CD8-positive, alpha-beta memory T cell (primary cell): ENCODE measurements at places on chromosomes 12 and 14. TPM values are rescaled to one million over a fixed set of nuclear protein-coding genes. Genes with fewer than 3 reads are reported as not detected.

DNA sequence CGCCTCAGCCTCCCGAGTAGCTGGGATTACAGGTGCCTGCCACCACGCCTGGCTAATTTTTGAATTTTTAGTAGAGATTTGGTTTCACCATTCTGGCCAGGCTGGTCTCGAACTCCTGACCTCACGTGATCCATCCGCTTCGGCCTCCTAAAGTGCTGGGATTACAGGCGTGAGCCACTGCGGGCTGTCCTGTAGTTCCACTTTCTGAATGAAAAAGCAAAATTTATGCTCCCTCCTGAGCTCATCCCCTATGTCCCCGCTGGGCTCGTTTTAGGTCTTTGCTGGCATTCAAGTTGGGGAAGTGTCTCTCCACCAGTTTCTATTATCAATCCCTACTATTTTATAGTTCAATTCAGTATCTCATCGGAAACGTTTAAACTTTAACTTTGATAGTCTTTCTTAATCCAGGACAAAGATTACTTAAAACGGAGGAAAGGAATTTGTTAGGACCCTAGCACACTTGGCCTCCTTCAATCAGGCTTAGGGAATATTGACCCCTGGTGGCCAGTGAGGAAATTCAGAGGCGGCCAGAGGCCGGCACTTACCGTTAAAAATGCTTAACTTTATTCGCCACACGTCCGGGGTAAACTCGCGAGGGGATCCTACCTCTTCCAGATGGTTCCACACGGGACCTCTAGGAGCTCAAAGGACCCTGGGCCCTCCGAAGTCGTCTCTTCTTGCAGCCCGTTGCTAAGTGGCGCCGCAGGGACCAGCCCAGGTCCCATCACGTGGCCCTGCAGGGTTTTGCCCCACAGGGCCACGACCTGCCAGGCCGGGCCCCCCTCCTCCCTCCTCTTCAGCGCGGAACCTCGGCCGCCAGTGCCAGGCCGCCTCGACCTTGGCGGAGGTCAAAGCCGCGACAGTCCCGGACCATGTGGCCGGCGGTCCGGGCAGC, 11.4 kb upstream of the DNAL1 start:
- peak; percentile 30 for DNase-seq
- peaks cover 5% of the 10 kb centered on the region for H3K4me1 ChIP-seq
- H3K27ac ChIP-seq: no peak overlapping the region
- no peaks in the 10 kb centered on the region for H3K27me3 ChIP-seq
- H3K36me3 ChIP-seq: no peaks in the 10 kb centered on the region

- H3K4me3 ChIP-seq: no peak overlapping the region
- no peak for DNase-seq
- no peak overlapping the region for H3K27ac ChIP-seq
- no peaks in the 10 kb centered on the region for H3K27me3 ChIP-seq
- H3K36me3 ChIP-seq: no peaks in the 10 kb centered on the region
Measured at GRCh38 chr12:82015623-82016347, 256.6 kb upstream of the PPFIA2 start.

DNA sequence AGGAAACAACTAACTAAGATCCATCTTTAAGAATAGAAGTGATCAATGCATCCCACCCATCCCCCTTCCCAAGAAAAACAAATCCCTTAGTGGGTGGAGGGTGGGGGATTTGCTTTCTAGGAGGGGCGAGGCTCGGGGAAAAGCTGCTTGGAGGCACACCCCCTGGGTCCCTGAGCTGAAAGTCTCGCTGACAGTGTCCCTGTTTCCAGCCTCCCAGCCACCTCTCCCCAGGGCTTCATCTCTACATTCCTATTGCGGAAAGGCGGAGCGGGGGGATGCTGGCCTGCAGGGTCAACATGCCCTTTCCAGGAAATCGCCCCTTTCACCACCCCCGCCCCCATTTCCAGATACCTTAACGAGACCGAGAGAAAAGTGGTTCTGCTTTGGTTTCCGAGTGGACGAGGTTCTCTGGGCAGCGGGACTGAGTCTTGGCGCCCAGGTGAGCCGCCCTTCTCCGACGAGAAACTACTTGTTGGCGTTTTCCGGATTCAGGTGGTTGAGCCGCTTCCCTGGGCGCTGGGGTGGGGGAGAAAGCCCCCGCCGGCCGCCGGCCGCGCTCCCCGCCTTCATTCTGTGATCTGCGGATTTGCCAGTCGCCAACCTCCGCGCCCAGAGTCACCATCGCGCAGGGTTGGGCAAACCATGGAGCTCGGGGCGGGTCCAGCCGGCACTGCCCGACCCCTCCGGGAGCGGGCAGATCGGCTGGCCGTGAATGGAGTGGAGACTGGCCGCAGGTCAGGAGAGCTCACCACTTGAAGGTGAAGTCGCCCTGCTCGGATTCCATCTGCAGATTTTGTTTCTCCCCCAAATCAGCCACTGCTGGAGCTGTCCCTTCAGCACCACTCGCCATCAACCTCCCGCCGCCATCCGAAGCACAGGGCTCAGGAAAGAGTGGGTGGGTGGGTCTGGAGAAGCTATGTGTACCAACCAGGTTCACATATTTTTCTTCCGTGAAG, 505 bp downstream of the KCNC2 start:
- no peaks in the 10 kb centered on the region for H3K36me3 ChIP-seq
- no peaks in the 10 kb centered on the region for H3K4me1 ChIP-seq
- no peak overlapping the region for H3K27ac ChIP-seq

- H3K27me3 ChIP-seq: no peaks in the 10 kb centered on the region
- no peaks in the 10 kb centered on the region for H3K36me3 ChIP-seq
- H3K4me1 ChIP-seq: no peaks in the 10 kb centered on the region
- peak; percentile 59 for DNase-seq
- no peak overlapping the region for H3K27ac ChIP-seq
- H3K4me3 ChIP-seq: no peak overlapping the region
Measured at GRCh38 chr12:2944401-2945047, 14.7 kb upstream of the TEAD4 start.

DNA sequence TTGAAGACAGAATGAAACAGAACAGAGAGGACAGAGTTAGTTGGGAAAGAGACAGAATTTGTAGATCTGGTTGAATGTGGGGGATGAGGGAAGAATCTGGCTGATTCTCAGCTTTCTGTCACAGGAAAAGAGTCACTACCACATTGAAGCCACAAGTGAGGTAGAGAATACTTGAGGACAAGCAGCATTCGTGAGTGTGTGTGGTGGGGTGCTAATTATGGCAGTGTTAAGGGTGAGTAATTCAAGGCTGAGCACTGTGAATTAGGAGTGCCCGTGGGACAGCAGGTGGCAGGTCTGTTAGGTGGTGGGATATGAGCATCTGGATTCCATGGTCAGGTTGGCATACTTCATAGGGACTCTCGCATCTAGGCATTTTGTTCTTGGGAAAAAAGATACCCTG, 347.4 kb upstream of the PRICKLE1 start:
- no peaks in the 10 kb centered on the region for H3K27me3 ChIP-seq
- H3K4me1 ChIP-seq: no peaks in the 10 kb centered on the region
- no peak for DNase-seq
- no peak overlapping the region for H3K27ac ChIP-seq
- H3K36me3 ChIP-seq: no peaks in the 10 kb centered on the region

The TSPAN19 gene
- not detected for total RNA-seq

The GLT8D2 gene
- not detected for total RNA-seq

The SMCO2 gene
- not detected for total RNA-seq
